MV-4-11 (cell line): ENCODE measurements at places on chromosomes 1 and 21.

DNA sequence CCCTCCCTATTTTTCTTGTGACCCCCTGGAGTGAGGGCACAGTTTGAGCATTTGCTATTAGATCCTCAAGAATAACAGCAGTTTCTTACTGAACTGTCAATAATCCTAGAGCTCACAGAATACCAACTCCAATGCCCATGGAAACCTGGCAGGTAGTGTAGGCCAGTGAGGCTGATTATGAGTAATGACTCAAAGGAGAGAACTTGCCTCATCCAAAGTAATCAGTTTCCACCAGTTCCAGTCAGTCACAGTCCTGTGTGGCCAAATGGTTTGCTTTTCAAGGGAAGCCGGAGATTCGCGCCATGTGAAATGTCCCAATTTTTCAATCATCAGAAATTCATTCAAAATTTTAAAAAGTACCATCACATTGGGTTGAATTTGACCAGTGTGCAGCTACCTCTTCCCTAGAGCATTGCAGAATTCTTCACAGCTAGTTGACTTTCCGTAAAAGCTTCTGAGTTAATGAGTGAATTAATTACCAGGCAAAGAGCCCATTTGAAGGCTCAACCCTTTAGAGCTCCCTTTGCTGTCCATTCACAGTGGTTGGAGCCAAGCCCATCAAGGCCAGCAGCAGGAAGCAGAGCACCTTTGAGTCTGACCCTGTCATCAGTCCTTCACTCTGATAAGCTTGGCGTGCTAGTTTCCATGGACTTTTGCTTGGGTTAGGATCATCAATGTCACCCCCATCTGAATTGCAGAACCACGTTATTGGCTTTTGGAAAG lies 170.3 kb downstream of the KAZN start:
- DNase-seq, result no peak

GRCh38 chr1:232593717-232594502 lies 36.0 kb downstream of the SIPA1L2 start:
- DNase-seq, result no peak

DNA sequence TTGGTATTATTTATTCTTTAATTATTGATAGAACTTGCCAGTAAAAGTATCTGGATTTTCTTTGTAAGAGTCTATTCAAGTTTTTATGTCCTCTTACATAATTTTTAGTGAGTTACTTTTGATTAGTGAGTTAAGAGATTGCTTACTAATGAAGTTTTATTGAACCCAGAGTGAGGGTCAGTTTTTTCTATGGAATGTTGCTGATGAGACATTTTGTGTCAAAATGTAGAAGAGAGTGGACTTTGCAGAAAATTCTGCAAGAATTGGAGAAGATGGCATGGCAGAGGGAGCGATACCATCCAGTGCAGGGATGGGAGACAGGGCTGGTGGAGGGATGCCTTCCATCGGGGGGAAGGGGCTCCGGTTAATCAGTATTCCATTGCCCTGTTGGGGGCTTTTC lies 11.0 kb downstream of the MTARC2 start:
- DNase-seq, result no peak

DNA sequence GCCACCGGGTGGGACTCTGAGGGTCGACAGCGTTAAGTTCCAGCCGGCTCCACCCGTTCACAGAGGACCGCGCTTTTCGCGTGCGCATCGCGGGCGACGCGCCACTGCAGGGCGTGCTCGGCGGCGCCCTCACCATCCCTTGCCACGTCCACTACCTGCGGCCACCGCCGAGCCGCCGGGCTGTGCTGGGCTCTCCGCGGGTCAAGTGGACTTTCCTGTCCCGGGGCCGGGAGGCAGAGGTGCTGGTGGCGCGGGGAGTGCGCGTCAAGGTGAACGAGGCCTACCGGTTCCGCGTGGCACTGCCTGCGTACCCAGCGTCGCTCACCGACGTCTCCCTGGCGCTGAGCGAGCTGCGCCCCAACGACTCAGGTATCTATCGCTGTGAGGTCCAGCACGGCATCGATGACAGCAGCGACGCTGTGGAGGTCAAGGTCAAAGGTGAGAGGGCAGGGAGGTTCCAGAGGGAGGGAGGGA lies 4.9 kb downstream of the BCAN start:
- no peak for DNase-seq

- DNase-seq, result no peak
Measured at GRCh38 chr1:16614361-16615252, 1.2 kb upstream of the NBPF1 start.

- DNase-seq, result no peak
Measured at GRCh38 chr1:232238009-232238408, 391.9 kb downstream of the SIPA1L2 start.

- no peak for DNase-seq
Measured at GRCh38 chr1:6262555-6263420, 1.9 kb upstream of the GPR153 start.
